ENCODE measurements at places on chromosomes 3 and 15.

DNA sequence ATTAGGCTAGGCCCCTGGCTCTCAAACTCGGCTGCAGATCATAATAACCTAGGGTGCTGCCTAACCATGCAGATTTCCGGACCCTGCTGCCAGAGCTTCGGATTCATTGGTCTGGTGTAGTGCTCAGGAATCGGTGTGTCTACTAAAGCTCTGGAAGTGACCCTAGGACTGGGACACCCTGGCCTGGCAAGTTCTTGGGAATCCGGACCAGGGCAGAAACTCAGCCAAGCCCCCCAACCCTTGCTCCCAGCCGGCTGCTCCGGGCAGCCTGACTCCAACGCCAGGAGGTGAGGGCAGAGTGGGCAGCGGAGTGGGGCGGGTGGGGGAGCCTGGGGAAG is 23.0 kb downstream of the IGDCC3 start:
- DNase-seq = no peak

DNA sequence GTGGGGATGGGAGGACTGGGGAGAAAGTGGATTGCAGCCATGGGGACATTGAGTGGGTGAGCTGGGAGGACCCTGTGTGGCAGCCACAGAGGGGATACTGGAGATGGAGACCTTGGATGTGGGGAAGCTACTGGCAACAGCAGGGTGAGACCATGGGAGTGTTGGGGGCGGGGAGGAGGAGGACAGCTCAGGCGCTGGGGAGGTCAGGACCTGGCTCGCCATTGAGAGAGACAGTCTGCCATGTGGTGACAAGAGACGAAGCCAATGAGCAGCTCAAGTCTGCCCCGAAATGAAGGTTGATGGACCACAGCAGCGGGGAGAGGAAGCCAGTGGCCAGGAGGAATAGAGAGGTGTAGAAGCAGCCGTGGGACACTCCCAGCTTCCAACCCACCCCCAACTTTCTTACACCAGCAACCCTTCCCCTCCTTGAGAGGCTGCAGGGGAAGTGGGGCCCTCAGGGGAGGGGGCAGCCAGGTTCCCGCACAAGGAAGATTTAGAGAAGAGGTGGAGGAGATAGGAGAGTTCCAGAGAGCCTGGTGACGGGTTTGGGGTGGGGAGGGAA is 118.1 kb downstream of the ASB7 start:
- DNase-seq = no peak

GRCh38 chr3:55910543-55910942 is 423.4 kb upstream of the WNT5A start:
- no peak for DNase-seq

- no peak for DNase-seq
Observed at GRCh38 chr15:72284781-72285180, 12.4 kb upstream of the PARP6 start.

DNA sequence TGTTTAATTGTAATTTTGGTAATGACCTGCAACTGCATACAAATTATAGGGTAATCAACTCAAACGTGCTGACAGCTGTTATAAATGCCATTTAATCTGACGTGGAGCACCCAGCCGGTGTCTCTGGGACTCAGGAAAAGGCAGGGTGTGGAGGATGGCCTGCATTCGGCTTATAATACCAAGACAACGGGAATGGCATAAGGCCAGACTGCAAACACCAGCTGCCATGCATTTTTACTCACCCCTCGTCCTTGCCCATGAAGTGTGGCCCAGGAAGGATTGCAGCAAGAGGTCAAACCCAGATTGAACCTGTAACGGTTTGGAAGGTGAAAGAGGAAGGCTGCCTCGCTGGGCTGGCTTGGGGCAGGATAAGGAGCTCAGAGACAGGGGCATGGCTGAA is 96.4 kb downstream of the WNT7A start:
- DNase-seq = no peak
